ENCODE measurements at places on chromosomes 7 and 10.
A peak's percentile ranks its signal among the peaks of the same experiment; 100 is the strongest.

DNA sequence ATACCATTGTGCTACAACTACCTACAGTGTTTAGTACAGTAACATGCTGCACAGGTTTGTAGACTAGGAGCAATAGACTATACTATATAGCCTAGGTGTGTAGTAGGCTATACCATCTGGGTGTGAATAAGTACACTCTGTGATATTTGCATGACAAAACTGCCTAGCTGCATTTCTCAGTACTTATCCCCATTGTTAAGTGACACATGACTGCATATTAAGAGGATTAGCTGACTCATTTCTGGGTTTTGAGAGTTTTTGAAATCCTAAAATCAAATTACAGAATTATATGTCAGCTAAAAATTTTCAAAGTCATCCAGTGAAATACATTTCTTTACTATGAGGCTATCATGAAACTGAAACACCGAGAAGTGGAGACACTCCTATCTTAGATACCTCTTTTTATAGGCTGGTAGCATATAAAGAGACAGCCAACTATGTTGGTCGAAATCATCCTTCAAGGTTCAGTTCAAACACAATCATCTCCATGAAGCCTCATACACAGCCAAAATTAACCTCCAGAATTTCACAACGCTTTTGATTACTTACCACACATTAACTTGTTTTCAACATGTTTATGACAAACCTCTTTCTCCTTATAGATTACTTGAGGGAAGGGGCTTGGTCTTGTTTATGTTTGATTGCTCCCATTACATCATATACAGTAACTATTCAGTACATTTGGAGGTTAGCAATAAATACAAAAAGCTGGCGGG is 89.8 kb upstream of the ANK3 start:
- no peak for DNase-seq

- no peak for DNase-seq
Measured at GRCh38 chr7:100546129-100546925, 7.3 kb downstream of the AGFG2 start.

DNA sequence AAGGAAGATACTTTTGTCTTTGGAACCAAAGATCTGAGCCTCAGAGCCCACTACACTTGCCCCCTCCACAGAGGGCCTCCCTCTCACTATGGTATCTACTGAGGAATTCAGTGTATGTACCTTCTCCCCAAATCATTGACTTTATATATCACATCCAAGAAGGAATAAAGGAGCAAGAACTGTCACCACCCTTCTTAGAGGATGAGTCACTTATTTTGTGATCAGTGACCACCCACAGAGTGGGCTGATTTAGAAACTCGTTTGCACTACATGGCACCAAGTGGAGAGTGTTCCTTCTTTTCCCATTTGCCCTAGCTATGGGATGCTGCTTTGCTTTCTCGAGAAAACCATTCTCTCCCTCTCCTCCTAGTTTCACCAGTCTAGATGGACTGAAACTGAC is 5.7 kb downstream of the TMEM243 start:
- no peak for DNase-seq

DNA sequence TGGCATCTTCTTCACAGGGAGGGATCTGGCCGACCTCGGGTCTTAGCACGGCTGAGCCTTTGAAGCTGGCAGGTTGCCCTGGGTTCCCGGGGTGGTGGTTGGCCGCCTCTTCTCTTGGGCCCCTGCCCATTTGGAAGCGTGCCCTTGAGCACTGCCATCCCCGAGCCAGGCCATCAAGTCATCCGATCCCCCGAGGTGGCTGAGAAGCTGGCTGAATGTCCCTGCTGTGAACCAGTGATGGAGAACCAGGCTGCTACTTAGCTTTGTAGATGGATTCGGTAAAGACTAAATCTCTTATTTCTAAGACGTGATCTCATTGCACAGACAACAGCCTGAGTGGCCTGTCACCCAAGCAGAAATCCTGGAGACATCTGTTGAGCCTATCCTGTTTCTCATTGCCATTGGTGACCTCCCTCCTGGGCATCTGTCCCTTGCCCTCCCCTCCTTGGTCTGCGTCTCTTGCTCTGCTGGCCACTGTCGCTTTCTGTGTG is 74.3 kb downstream of the GRK5 start:
- no peak for DNase-seq

GRCh38 chr10:83144461-83144860 is 994.8 kb upstream of the GHITM start:
- DNase-seq, result no peak

DNA sequence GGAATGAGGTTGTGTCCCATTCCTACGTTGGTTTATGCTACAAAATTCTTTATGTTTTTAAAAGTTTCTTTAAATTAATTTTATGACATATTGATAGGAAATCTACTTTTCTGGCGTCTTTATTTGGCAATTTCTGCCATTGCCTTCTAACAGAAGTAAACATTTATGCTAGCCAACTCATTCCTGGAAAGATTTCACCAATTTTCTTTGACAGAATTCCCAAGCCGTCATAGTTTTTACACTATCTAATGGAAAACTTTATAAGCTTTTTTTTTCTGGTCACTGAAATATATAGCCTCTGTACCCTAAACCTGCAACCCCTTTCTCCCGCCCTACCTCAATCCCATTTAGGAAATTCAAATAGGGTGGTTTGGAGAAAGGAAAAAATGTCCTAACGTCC is 6.1 kb upstream of the TCAF1 start:
- no peak for DNase-seq

- no peak for DNase-seq
Measured at GRCh38 chr10:113011592-113012374, 61.7 kb downstream of the TCF7L2 start.

- DNase-seq, result no peak
Measured at GRCh38 chr10:13193637-13194036, 32.3 kb downstream of the MCM10 start.

- peak; percentile 73 for DNase-seq
Measured at GRCh38 chr7:151992375-151992774, 33.1 kb upstream of the GALNT11 start.

- no peak for DNase-seq
Measured at GRCh38 chr7:118945911-118946682, 721.6 kb downstream of the ANKRD7 start.

- no peak for DNase-seq
Measured at GRCh38 chr7:6479067-6479466, 31.3 kb upstream of the DAGLB start.

DNA sequence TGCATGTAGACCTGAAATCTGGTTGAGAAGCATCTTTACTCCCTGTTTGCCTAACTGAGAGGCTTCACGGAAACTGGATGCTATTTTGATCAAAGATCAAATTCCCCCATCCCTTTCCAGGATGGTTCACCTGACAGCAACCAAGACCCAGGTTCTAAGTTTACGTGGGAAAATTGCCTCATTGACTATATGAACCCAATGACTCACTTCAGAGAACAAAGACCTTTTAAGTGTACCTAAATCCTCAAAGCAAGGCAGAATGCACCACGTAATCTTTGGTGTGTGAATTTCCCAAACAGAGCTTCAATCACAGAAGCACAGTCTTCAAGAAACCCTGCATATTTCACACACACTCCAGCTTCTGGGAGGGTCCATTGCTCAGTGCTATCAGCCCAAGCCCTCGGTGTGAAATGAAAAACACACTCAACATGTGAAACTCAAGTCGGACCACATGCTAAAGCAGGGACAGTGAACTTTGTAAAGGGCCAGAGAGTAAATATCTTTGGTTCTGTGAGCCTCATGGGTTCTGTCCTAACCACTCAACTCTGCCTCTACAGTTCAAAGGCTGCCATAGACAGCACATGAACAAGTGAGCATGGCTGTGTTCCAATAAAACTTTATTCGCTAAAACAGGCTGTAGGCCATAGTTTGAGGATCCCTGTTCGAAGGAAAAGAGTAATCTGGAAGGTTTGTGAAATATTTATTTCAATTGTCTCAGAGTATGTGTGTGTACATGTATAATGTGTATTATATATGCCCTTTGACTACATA is 275.6 kb upstream of the FOXK1 start:
- no peak for DNase-seq

- DNase-seq, result no peak
Measured at GRCh38 chr7:44808914-44809393, 12.5 kb downstream of the PPIA start.

GRCh38 chr7:107891636-107892366 is 818 bp downstream of the DLD start:
- no peak for DNase-seq

DNA sequence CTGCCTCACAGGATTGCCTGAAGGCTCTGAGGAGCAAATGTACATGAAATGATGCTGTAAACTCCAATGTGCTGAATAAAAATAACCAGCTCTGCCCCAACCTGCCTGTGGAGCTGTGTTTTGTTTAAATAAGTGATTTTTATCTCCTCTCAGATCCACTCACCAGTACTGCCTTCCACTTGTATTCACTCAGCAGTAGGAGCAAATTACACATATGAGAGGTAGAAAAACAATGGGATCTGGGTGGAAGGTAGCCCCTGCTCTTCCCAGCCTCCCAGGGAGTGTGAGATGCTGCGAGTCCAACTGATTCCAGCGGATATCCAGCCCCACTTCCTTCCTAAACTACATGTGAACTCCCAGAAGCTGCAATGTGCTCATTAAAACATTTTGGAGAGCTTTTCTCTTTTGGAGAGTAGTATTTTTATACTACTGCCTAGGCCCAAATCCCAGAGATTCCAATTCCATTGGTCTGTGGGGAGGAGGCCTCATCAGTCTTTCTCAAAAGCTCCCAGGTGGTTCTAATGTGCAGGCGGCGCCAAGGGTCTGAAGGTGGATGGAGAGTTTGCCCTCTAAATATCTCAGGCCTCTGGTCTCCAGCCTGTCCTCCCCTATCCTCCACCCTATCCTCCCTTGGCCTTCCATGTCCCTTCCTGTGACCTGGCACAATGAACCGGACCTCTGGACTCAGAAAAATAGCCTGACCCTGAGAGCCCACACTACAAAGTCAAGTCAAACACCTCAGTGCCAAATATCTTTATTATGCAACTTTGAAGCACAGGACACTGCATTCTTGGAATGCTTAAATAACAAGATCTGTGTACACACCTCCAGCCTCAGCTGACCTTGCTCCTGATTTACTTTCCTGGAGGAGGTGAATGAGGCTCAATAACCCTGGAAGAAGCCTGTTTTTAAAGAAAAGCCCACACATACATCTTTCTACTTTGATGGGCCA is 46.2 kb downstream of the CPVL start:
- DNase-seq, result no peak

DNA sequence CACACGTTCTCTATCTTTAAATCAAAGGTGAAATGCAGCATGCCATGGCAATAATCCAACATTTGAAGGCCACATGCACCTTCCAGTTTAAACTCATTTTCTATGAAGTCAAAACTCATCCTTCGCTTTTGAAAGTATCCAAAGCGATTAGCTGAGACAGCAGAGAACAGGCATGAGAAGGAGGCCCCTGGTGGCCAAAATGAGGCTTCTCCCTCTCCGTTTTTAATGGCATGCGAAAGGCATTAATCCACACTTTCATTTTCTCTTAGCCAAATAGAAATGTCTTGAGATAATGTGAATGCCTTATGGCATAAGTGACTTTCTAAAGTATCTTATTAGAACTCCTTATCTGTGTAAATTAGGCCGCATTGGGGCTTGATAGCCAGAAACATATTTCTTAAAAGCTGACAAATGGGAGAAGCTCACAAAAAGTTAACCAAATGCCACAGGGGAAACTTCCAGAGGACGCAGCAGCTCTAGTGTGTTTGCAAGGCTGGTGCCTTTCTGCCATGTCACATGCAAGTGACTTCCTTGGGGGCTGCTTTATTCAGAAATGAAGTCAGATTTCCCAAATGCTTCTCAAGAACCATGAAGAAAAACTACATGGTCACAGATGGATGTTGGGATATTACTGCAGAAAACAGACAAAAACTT is 1189.6 kb downstream of the SORCS1 start:
- peak; percentile 33 for DNase-seq
